ENCODE measurements at places on chromosomes 6 and 20.

DNA sequence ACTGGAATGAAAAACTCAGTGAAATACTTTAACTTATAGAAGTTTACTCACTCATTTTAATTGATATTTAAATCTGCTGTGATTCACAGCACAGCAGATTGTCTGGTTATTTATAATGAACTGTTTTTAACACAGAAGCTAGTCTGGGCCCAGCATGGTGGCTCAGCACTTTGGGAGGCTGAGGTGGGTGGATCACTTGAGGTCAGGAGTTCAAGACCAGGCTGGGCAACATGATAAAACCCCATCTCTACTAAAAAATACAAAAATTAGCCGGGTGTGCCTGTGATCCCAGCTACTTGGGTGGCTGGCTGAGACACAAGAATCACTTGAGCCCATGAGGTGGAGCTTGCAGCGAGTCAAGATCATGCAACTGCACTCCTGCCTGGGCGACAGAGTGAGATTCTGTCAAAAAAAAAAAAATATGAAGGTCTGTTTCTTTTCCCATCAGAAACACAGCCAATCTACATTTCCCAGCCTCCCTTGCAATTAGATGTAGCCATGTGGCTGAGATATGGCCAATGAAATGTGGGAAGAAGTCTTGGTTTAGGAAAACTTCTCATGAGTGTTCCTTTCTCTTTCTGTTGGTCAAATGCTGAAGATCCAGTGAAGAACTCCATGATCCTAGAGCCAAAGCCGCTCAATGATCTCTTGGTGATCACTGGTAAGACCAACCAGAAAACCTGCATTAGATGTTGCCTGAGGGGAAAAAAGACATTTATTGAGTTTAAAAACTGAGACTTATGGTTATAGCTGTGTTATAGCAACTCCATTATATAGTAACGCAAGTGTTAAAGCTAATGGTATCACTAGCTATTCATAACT, 31.3 kb upstream of the BTN3A2 start:
- DNase-seq: no peak

GRCh38 chr6:6646384-6646783, 57.9 kb downstream of the LY86 start:
- DNase-seq: no peak

DNA sequence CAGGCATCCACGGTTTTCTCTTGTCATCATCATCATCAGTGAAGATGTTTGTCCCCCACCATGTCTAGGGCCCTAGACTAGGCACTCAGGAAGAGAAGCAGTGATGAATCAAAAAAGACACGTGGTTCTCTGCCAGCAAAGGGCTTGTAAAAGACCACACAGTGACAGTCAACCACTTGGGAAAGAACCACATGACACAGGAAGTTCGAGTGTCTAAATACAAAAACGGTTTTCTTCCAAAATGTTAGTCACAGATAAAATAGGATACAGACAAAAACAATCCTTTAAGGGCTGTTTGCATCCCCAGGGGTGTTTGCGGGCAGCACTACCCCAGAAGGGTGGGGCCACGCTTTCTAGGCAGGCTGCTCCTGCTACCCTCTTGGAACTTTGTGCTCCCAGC, 356.8 kb upstream of the AGPAT4 start:
- DNase-seq: no peak

DNA sequence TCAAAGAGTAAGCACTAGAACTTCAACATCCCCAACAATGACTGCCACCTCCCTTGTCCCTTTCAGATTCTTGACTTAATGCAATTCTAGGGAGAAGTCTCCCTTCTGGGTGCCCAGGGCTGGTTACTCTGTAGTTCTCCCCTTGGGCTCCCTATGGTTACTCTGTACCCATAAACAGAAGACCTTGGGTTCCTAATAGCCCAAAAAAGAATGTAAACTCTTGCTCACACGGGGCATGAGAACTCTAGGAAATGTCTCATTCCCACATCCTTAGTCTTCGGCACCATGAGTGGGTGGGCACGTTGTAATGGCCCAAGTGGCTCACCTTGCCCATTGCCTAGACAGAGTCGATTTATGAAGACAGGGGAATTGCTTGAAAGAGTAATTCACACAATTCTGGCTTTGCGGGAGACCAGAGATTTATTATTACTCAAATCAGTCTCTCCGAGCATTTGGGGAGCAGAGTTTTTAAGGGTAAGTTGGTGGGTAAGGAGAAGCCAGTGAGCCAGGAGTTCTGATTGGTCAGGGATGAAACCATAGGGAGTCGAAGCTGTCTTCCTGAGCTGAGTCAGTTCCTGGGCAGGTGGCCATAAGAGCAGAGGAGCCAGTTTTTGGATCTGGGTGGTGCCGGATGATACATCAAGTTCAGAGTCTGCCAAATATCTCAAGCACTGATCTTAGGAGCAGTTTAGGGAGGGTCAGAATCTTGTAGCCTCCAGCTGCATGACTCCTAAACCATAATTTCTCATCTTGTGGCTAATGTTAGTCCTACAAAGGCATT, 61.2 kb upstream of the SIRPG start:
- DNase-seq: peak; percentile 58

- no peak for DNase-seq
Observed at GRCh38 chr6:90387383-90387775, 90.7 kb upstream of the BACH2 start.

GRCh38 chr6:124967444-124967843, 5.2 kb downstream of the RNF217 start:
- no peak for DNase-seq

DNA sequence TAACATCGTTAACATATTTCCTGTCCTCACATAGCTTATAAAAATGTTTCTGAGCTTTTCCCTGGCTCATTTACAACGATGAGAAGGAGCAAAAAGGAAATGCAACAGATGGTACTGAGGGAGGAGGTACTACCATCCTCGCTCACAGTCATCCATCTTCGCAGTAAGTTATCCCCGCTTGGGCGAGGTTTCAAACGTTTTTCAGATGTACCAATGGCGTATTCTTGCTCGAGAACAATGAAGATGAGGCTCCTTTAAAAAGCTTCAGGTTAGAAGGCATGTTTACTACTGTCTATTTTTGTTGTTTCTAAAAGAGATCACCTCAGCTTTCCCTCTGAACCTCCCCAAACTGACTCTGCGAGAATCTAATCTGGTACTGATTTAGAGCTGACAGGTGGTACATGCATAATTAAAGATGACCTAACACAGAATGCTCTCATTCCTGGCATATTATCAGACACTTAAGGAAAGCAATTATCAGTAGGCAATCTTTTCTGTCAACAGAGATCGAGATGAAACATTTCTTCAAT, 178.7 kb downstream of the GJA10 start:
- DNase-seq: no peak

Data from GOT3 (cell line).